T-helper 2 cell treated with Interferon-gamma antibody and Interleukin-4, amounts not matched to agents 100 ng/mL and 5 ng/mL, for 36 hours (primary cell): ENCODE measurements at places on chromosomes 6 and 20. TPM values are rescaled to one million over a fixed set of nuclear protein-coding genes. Genes with fewer than 3 reads are reported as not detected.

The TSHZ2 gene
- 2.5 and 2.9 TPM in 2 replicates for total RNA-seq

The PGK2 gene
- not detected in 2 replicates for total RNA-seq

The NKX2-4 gene
- total RNA-seq = not detected in 2 replicates

The RNF217 gene
- 0.64 and 0.80 TPM in 2 replicates for total RNA-seq

The TMEM200A gene
- 2.6 and 3.3 TPM in 2 replicates for total RNA-seq

The ITPR3 gene
- total RNA-seq = 48.0 and 48.9 TPM in 2 replicates

The BNIP5 gene
- total RNA-seq = not detected in 2 replicates

The BPIFB1 gene
- total RNA-seq = not detected in 2 replicates

The OR2H2 gene
- total RNA-seq = not detected in 2 replicates

The GRM1 gene
- total RNA-seq = not detected in 2 replicates

The SLC2A10 gene
- total RNA-seq = not detected in 2 replicates

The MAN1A1 gene
- 23.8 and 24.2 TPM in 2 replicates for total RNA-seq

The TOX2 gene
- 6.5 TPM in 2 replicates for total RNA-seq

The ATP6V1G2 gene
- 1.3 and 1.7 TPM in 2 replicates for total RNA-seq

The CALHM4 gene
- total RNA-seq = not detected in 2 replicates
